Activated CD8-positive, alpha-beta memory T cell treated with anti-CD3 and anti-CD28 coated beads for 1 hour (primary cell): ENCODE measurements at places on chromosomes 4 and X.
A peak's percentile ranks its signal among the peaks of the same experiment; 100 is the strongest.

GRCh38 chrX:118595501-118596042 is 100.0 kb downstream of the DOCK11 start:
- no peak for DNase-seq

GRCh38 chrX:81195712-81196111 is 6.0 kb downstream of the HMGN5 start:
- peak; percentile 17 for DNase-seq

DNA sequence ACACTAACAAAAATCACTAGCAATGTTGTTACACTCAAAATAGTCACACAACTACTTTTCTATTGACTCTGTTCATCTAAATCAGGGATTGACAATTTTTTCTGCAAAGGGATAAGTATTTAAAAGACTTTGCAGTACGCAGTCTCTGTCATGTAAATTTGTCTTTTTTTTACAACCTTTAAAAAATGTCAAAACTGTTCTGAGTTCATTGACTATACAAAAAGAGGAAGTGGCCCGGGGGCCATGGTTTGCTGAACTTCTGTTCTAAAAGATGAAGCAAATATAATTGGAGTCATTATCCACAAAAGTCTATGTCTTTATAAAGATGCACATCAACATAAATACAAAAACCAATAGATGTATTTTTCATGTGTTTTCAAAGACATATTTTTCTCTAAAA is 1310.3 kb downstream of the RPA4 start:
- no peak for DNase-seq

DNA sequence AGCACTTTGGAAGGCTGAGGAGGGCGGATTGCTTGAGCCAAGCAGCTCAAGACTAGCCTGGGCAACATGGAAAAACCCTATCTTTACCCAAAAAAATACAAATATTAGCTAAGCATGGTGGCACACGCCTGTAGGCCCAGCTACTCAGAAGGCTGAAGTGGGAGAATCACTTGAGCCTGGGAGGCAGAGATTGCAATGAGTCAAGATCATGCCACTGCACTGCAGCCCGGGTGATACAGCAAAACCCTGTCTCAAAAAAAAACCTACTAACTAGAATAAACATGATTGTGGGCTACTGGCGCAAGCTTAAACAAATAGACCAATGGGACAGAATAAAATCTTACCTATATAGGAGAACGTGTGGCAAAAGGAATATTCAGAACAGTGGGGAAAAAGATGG is 7.3 kb downstream of the CDKL2 start:
- no peak for DNase-seq
